HuH-7.5 (cell line): ENCODE measurements at places on chromosomes 12 and 14.
A peak's percentile ranks its signal among the peaks of the same experiment; 100 is the strongest.

GRCh38 chr12:56629459-56630179 lies 507 bp downstream of the BAZ2A start:
- peak; percentile 57 for DNase-seq

DNA sequence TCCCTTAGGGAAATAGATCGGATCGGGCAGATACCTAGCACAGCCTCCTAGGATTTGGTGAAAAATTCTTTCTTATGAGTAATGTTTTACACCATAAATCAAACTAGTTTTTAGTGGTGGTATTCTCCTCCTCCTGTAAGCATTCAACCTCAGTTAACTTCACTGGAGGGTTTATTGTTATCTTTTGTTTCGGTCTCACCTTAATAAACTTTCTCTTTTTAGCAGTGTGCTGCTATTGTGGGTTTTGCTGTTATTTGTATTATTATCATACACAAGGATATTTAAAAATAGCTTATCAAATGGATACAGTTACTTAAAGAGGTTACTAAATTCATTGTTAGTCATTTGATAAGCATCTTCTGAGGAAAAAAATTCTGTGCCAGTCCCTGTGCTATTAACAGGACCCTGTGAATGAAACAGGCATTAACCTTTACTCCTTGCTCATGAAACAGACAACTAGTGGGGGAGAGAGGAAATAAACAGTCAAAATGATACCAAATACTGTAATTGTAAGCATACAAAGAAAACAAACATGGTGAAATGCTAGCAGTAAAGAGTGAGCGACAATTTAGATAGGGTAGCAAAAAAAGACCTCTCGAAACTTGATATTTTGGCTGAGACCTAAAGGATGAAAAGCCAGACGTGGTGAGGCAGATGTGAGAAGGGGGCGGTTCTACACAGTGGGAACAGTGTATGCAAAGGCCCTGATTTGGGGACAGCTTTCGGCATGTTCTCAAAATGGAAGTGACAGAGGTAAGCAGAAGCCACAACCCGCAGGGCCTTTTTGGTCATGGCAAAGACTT lies 178.7 kb upstream of the SOX5 start:
- no peak for DNase-seq

- no peak for DNase-seq
Measured at GRCh38 chr12:123396543-123396942, 12.6 kb downstream of the KMT5A start.

DNA sequence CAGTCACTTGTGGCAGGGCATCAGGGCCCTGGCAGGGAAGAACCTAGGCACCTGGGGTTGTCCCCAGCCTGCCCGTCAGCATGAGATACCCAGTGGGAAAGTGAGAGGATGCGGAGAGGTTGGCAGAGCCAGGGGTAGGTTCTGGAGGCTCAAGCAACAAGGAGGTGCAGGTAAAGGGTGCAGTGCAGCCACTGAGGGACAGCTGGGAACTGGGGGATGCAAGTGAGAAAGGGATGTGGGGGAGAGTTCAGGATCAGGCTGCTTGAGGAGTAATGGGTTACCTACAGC lies 18.7 kb downstream of the VASH1 start:
- DNase-seq, result no peak

DNA sequence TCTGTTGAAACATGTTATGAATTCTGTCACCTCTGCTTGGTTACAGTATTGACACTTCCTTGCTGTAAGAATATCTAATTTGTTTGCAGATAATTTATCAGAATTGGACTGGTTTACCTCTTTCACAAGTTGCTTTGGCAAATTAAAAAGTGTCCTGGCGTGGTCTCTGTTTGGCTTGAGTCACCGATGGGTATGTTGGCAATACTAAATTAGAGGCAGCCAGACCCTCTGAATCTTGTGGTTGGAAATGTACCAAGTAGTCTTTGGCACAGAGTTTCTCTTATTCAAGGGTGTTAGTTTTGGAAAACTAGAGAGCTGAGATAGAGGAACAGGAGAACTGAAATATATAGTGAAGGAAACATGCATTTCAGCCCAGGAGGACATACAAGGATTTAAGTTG lies 521.1 kb upstream of the MGAT4C start:
- DNase-seq, result no peak

DNA sequence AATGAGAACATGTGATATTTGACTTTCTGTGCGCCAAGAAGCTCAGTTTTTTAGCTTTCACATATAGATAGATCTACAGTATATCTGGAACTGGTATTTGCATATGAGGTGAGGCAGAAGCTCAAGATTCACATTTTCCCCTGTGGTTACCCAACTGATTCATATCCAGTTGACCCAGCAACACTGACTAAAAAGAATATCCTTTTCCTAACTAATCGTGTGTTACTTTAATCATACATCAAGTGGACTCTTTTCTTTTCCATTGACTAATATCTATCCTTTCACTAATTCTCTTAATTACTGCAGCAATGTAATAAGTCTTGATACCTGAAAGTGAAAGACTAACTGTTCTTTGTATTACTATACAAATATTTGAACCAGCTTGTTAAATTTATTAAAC lies 236.1 kb downstream of the AEBP2 start:
- no peak for DNase-seq

GRCh38 chr12:10126413-10126812 lies 3.6 kb downstream of the CLEC7A start:
- no peak for DNase-seq

DNA sequence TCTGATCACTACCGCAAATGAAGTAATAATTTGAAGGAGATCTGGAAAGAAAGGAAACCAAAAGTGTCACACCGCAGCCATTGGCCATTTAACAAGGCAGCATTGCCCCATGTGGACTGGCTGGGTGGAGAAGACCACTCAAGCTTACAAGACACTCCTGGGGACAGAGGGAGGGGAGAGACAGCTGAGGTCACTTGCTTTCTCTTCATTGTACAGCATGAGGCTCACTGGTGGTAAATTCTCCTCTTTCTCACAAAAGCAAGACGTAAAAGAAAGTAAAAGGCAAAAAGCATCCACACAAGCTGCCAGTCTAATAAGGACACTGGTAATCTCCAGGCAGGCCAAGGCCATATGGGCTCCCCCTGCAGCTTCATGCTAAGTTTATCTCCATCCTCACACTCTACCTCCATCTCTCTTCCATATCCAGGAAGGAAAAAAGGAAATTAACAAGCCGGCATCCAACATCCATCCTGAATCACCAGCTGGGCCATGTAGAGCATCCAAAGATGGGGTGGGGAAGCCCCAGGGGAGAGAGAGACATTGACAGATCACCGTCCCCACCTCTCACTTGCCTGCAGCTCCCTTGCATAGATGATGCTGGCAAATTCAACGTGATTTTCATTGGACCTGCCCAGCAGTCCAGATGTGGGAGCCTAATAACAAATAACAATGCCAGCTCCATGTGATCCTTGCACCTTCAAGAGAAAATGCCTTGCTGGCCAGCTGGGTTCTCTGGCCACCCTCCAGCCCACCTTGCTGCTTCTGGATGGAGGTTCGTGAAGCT lies 100.6 kb downstream of the DPF3 start:
- no peak for DNase-seq

DNA sequence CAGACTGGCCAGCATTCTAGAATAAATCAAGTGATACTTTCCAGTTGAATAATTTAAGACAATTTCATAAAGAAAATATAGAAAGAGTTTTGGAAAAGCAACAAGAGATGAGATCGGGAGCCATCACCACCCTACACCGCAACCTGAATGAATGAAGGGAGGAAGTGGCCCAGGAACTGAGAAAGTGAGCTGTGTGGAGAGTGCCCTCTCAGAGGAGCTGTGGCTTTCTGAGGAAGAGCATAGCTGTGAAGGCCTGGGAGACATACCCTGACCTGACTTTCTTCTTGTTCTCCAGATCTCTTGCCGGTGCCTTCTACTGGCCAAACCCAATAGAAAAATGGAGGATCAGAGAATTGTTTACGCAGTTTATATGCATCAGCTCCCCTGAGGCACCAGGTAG lies 79.3 kb upstream of the TSPAN8 start:
- DNase-seq, result no peak

- no peak for DNase-seq
Measured at GRCh38 chr14:89750908-89751392, 203.6 kb downstream of the EFCAB11 start.

DNA sequence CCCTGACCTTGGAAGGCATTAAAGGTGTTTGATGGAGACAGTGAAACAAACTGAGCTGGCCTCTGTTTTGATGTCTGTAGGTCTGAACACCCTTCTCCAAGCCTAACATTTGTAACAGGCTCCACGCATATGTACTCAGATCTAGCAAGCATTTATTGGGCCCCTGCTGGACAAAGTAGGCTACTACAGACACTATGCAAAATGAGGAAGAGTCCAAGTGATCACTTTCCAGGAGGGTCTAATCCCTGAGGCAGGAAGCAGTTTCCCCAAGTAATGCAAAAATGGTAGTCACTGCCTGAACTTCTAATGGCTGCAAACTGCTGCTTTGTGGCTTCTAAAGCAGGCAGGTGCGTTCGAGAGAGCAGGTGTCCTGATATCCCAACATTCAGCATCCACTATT lies 405.8 kb downstream of the MED13L start:
- peak; percentile 21 for DNase-seq

- no peak for DNase-seq
Measured at GRCh38 chr12:123085730-123086487, 65.0 kb downstream of the PITPNM2 start.

GRCh38 chr12:89349814-89350213 lies 2.5 kb downstream of the DUSP6 start:
- DNase-seq, result no peak

- DNase-seq, result no peak
Measured at GRCh38 chr14:24439830-24440605, 2.6 kb downstream of the SDR39U1 start.

DNA sequence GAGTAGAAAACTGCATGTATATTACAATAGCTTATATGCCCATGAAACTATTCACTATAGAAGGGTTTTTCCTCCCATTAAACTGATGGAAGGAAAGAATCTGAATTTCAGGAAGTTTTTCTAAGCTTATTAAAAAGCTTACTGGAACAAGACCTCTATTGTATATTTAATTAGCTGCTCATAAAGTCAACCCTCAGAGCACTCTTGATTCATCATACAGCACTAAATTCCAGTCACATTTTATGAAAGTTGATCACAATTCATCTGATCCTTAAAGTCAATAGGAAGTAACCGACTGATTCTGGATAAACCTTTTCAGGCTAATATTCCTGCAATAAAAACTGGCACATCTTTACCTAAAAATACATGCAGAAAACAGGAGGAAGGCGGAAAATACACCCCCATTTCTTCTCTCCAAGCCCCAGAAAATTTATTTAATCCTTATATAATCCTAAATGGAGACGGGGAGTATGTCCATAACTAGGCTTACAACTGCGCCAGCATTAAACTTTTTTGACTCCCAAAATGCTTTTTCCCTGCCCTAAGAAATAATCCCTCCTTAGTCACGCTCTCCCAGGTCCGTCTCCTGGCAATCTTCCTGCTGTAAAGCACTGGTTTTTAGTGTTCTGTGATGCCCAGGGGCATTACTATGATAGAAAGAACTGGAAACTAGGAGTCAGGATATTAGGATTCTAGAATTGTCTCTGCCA lies 35.3 kb downstream of the DICER1 start:
- DNase-seq, result no peak

- DNase-seq, result no peak
Measured at GRCh38 chr12:88854260-88854659, 274.0 kb upstream of the KITLG start.

GRCh38 chr12:11785712-11786111 lies 136.2 kb downstream of the ETV6 start:
- DNase-seq, result no peak

- no peak for DNase-seq
Measured at GRCh38 chr12:45416126-45416525, 200.2 kb downstream of the ANO6 start.

- DNase-seq, result peak; percentile 23
Measured at GRCh38 chr14:58072288-58073071, 79.5 kb downstream of the ARMH4 start.

DNA sequence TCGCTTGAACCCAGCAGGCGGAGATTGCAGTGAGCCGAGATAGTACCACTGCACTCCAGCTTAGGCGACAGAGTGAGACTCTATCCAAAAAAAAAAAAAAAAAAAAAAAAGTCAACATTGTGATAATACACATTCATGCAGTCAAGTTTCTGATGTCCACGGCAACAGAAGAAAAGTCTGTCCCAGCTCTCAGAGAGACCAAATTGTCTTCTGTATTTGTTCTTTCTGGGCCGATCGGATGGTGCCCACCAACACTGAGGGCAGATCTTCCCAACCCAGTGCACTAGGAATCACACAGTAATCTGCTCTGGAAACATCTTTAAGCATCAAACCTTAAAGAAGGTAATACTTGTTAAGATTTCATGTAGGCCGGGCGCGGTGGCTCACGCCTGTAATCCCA lies 31.6 kb downstream of the EAPP start:
- no peak for DNase-seq

GRCh38 chr14:66514213-66514612 lies 6.3 kb downstream of the GPHN start:
- no peak for DNase-seq

DNA sequence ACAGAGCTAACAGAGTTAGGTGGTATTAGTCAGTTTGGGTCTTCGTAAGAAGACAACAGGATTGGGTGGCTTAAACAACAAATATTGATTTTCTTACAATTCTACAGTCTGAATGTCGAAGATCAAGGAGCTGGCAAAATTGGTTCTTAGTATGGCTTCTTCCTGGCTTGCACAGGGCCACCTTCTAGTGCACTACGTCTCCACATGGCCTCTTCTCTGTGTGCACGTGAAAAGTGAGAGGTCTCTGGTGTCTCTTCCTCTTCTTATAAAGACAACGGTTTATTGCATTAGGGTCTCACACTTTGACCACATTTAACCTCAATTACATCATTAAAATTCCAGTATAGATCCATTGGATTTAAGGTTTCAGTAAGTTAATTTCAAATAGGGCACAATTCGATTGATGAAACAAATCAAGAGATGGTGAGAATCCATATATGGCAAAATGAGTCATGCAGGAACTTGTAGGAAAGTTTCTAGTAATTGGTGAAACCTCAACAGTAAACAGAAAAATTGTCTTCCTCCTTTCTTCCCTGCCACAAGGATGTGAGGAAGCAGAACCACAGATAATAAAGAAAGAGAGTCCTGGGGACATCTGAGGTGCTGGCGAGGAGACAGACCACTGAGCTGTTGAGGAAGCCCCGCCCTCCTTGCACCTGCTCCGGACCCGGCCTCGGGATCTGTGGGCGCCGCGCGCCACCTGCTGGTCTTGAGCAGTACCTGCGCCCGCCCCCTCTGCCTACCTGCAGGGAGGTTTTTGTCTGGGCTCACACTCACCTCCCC lies 846.7 kb downstream of the TMEM121 start:
- peak; percentile 26 for DNase-seq

GRCh38 chr14:94175747-94176146 lies 1.6 kb downstream of the PPP4R4 start:
- no peak for DNase-seq
